Urothelium cell line (cell line): ENCODE measurements at places on chromosomes 3 and 15.

DNA sequence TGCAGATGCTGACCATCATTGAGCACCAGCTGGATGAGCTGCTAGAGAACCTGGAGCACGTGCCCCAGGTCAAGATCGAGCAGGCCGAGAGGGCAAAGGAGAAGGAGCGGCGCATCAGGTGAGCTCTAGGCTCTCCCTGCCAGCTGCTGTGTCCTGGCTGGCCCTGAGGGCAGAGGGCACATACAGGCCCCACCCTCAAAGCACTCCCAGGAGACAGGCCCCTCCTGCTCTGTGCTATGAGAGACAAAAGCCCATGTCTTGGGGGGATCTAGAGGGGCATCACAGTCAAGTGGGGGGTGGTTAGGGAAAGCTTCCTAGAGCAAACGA is 39.5 kb downstream of the CFAP100 start:
- no peak for DNase-seq

- DNase-seq = no peak
These were observed 33.7 kb downstream of the CGGBP1 start for GRCh38 chr3:88025001-88025552.

GRCh38 chr3:184574515-184575417 is 13.2 kb downstream of the EPHB3 start:
- DNase-seq = no peak

- DNase-seq = no peak
These were observed 29.6 kb downstream of the FSIP1 start for GRCh38 chr15:39752991-39753390.

- no peak for DNase-seq
These were observed 452.8 kb downstream of the NAALADL2 start for GRCh38 chr3:175311946-175312345.

- DNase-seq = no peak
These were observed 127.6 kb upstream of the LPP start for GRCh38 chr3:188026191-188026968.

DNA sequence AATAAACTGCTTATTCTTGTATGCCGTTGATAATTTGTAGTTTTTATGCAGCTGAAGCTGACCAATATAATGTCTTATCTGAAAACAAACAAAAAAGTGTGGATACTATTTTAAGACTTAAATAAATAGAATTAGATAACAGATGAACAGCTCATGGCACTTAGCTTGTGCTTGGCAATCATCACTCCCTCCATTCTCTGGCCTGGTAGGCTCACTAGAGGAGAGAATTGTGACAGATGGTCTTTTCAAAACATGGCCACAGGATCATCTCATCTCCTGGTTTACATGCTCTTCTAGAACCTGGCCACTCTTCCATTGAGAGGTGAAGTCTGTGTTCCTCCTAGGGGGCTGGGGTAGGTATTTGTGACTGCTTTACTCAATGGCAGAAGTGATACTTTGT is 58.4 kb upstream of the RBP1 start:
- DNase-seq = no peak

GRCh38 chr3:105836533-105836932 is 32.3 kb downstream of the CBLB start:
- DNase-seq = peak; percentile 54

DNA sequence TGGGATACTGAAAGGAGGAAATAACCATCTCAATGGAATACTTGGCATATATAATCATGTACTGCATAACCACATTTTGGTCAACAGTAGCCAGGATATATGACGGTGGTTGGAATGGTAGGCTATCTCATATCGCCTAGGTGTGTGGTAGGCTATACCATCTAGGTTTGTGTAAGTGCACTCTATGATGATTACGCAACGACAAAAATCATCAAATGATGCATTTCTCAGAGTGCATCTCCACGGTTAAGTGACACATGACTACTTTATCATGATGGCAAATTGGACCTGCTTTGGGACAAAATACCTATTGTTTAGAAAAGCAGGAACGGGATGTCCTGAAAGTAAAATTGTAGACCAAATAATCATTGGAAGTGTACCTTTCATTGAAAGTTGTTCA is 2.8 kb downstream of the MYZAP start:
- DNase-seq = no peak

- no peak for DNase-seq
These were observed 345.5 kb downstream of the CHL1 start for GRCh38 chr3:542021-542420.

DNA sequence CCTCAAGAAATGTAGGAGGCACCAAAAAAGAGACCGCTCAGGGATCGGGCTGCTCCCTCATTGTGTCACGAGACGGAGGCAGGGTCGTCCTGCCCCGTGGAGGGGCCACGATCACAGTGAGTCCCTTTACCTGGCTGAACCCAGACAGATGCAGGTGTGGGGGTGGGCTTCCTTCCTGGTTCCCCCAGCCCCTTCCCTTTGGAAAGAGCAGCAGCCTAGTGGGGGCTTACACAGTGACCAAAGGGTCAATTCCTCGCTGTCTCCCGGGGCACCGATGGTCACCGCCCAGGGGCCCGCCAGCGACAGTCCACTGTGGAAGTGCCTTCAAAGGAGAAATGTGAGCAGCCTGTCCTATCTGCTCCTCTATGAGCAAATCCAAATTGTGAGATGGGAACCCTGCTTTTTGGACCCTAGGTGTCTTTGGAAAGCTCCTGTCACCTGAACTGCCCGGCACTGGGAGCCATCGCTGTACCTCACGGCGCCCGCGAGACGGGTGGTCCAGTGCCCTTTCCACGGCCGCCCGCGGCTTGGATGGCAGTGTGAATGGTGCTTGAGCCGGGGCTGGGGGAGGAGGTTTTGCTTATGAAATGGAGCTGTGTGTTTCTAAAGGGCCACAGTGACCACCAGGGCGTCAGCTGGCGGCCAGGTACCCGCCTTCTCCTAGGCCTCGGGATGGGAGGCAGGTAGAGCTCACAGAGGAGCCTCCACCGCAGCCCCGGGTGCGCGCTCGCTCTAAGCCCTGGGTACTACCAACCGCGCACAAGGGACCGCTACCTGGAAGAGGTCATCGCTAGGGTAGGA is 155.7 kb downstream of the KLF13 start:
- DNase-seq = no peak

- DNase-seq = no peak
These were observed 49.9 kb upstream of the LMCD1 start for GRCh38 chr3:8451696-8452095.

- DNase-seq = peak; percentile 35
These were observed 25.0 kb upstream of the ACAP2 start for GRCh38 chr3:195467641-195468390.

DNA sequence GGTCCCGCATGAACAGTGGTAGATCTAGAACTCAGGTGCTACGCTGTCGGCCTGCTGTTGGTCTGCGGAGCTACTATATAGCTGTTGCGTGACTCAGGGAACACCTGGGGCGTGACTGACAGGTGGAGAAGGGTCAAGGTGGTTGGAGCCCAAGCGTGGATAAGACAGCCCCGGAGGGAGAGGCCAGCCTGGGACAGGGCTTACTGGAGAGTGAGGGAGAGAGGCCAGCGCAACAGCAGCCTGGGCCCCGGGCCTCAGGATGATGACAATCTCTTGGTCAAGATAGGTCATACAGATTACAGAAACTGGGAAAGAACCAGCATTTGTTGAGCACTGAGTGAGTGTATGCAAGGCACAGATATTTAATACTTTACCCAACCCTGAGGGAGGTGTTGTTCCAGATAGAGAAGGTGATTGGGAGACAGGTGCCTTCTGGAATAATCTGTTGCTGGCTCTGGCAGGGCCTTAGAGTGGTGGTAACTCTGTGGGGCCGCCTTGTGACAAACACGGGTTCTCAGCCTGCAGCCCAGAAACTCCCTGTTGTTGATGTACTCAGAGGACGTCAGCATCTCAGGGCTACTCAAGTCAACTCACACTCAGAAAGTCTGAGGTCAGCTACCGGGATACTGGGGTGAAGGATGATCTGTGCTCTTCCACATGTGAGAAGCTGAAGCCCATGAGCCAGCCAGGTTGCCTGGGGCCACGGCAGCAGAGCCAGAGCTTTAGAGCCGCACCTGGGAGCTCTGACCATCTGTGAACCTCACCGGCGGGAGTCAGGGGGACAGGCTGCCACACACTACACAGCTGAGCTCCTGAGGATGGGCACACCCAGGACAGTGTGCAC is 265.4 kb upstream of the HES1 start:
- no peak for DNase-seq

- peak; percentile 40 for DNase-seq
These were observed 19.8 kb downstream of the MORC1 start for GRCh38 chr3:109098079-109098644.
